ENCODE measurements at places on chromosomes 5 and 9.
A peak's percentile ranks its signal among the peaks of the same experiment; 100 is the strongest.

DNA sequence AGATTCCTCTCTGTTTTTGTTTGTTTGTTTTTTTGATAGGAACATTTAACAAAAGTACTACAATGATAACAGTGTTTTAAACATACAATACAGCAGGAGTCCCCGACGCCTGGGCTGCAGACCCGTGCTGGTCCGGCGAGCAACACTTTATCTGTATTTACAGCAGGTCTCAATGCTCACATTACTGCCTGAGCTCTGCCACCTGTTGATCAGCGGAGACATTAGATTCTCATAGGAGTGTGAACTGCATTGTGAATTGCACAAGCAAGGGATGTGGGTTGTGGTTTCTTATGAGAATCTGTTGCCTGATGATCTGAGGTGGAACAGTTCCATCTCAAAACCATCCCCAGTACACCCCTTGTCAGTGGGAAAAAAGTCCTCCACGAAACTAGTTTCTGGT, 1068.5 kb upstream of the CDH10 start:
- peak; percentile 15 for DNase-seq

DNA sequence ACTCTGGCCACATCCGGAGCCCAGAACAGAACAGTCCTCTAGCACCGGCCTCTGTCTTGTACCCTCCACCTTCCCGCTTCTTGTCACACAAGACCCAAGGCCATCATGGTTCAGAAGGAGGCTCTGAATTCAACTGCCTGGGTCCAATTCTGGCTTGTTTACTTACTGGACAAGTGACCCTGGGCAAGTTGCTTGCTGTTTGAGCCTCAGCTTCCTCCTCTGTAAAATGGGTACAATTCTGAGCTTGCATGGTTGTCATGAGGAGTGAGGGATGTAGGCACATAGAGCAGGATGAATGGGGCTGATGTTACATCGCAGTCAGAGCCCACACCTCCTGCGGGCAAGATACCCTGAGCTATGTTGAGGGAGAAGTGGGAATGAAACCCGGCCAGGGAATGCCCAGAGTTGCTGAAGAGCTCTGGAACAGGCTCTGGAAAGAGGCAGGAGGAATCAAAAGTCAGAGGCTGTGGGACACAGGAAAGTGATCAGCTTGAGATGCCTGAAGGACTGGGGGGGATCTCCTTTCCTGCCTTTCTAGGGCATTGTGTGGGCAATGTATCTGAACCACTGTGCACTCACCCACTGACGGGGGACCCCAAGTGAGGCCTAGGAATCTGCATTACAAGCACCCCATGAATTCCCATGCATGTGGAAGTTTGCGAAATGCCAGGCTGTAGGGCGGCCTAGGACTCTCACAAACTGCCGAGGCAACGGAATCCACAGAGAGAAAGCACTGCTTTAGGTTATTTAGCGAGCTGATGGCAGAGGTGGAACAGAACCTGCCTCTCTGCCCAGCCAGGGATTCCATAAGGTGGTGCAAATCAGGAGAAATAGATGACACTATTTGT, 29.4 kb upstream of the IL17B start:
- no peak for DNase-seq

GRCh38 chr9:136386018-136386417, 12.5 kb upstream of the CARD9 start:
- DNase-seq = no peak

GRCh38 chr9:78326564-78326963, 29.6 kb downstream of the PSAT1 start:
- DNase-seq = no peak

GRCh38 chr9:19385786-19386501, 5.9 kb upstream of the RPS6 start:
- DNase-seq = no peak

GRCh38 chr9:133708246-133709014, 29.7 kb downstream of the SARDH start:
- DNase-seq = peak; percentile 1

- no peak for DNase-seq
Measured at GRCh38 chr9:130962418-130963316, 23.6 kb upstream of the FIBCD1 start.

DNA sequence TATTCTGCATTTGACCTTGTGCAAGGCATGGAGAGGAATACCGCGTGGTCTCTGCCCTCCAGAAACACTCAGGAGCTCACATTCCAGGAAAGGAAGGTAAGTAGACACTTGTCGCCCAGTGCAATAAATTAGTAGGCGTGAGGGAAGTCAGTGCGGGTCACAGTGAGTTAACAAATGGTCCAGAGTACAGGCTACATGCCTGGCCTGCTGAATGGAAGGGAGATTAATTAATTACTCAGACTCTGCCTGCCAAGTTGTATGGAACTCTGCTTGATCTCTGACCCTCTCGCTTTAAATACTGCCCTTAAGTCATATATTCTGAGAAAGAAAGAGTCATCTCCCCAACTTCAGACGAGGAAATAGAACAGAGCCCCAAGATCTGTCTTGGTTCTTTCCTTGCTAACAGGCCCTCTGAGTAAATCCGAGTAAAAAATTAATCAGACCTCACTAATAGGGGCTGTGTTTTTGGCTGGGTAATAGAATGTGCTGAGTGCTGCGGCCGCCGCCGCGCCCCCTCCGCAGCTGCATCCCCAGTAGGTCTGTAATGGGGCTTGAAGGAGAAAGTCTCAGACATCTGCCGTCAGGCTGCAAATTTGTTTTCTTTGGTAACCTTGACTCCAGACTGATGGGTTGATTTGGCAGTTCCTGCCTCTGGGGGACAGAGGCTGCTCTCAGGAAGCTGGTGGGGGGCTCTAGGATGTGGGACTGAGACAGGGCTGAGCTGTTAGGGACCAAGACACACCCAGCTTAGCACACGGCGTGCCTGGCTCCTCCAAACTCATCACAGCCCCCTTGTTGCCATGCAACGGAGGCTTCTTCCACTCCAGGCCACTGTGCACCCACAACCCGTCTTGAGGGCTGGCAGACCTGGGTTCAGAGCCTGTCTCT, 144.4 kb downstream of the NSG2 start:
- no peak for DNase-seq

GRCh38 chr5:38149815-38150195, 108.6 kb upstream of the EGFLAM start:
- no peak for DNase-seq

- no peak for DNase-seq
Measured at GRCh38 chr9:128654481-128654880, 2.2 kb downstream of the DYNC2I2 start.

DNA sequence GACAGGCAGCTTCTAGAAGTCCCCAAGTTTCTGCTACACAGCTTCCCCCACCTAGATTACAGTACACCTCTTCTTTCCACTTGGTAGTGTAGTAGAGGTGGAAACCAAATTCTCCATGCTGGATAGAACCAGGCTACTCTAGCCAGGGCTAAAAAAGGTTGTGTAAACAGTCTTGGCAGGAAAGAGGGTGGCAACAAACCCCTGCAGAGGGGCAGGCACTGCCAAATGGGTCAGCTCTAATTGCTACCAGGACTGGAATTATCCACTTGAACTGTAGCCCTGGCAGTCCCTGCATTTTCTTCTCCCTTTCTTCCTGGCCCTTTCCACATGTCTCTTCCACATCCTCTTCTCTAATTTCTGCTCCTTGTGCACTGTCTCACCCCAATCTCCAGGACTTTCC, 24.8 kb downstream of the RANBP3L start:
- DNase-seq = no peak

GRCh38 chr5:140172483-140172882, 2.5 kb upstream of the CYSTM1 start:
- no peak for DNase-seq

- DNase-seq = no peak
Measured at GRCh38 chr9:110655754-110656641, 12.6 kb upstream of the MUSK start.

DNA sequence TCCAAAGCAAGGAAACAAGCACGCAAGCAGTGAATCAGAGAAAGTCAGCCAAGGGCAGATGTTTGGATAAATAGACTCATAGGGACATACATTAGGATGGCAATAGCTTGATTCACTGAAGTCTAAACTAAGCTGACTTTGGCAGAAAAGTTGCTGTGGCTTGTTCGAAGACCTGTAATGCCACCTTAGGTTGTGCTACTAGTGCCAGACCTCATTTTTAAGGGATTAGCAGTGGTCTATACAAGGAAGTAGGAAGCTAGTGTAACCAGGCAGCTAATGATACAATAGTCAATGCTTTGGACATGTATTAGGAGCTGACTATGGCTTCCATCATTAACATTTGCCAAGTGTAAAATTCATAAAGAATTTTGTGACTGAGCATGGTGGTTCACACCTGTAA, 63.1 kb downstream of the FCHO2 start:
- no peak for DNase-seq

GRCh38 chr9:81074221-81074620, 615.1 kb downstream of the TLE1 start:
- DNase-seq = no peak

GRCh38 chr9:112559629-112560413, 73.2 kb downstream of the KIAA1958 start:
- no peak for DNase-seq

DNA sequence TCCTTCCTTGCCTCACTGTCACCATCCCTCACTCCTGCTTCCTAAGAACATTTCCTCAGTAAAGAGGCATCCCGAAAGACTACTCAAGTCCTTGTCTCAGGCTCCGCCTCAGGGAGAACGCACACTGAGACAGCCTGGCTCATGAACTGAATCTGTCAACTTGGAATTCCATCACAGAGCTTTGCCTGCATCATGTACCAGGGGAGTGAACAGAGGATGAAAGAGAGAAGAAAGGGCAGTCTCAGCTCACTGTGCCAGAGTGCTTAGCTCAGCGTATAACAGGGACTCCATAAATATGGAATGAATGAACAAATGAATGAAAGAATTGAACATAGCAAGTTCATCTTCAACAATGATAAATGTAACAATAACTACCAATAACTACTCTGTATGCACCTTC, 68.7 kb upstream of the SLC1A3 start:
- no peak for DNase-seq

DNA sequence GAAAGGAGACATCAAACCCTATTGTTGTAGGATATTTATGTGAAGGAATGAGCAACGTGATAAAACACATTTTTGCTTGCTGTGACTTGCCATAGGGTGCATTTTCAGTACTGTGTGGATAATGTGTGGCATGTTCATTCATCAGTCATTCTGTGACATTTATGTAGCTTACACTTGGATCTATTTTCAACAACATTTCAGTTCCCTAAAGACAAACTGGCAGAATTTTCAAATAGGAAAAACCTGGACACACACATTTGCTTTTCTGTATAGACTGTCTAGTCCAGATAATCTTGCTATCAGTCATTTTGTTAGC, 127.7 kb downstream of the TMC1 start:
- no peak for DNase-seq

- DNase-seq = peak; percentile 37
Measured at GRCh38 chr5:113274836-113275414, 159.9 kb downstream of the TSSK1B start.

- no peak for DNase-seq
Measured at GRCh38 chr5:78587081-78587774, 61.3 kb downstream of the LHFPL2 start.

GRCh38 chr9:111148052-111149017, 110.1 kb upstream of the LPAR1 start:
- DNase-seq = no peak

- DNase-seq = no peak
Measured at GRCh38 chr5:132641241-132641723, 16.7 kb upstream of the IL13 start.

DNA sequence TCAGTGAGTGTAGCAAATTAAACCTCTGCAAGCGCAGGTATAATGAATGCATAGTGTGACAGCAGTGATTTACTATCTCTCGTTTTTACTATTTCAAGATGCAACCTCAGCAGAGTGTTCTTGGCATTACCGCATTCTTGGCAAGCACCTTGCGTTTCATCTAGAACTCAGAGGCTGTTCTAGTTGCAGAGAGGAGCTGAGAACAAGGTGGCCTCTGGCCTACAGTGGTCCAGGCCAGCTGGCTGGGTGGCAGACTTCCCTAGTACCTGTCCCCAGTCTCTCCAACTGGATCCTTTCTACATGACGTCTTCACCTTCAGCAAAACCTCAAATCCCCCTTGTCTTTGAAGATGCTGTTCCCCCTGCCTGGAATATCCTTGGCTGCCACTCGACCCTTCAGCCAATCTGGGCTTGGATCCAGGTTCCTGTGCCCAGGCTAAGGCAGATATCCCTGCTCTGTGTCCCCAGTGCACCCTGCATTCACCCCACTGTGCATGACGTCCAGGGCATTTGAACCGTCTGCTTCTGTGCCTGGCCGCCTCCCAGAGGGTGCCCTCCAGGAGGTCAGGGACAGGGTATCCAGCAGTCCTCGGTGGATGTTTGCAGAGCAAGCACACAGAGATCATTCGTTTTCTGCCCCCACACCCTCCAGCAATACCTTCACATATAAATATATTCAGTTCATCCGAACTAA, 120.4 kb upstream of the CPEB4 start:
- no peak for DNase-seq

GRCh38 chr5:28430565-28431178, 1392.3 kb upstream of the CDH9 start:
- DNase-seq = no peak

- DNase-seq = no peak
Measured at GRCh38 chr9:112315331-112316257, 17.8 kb downstream of the PTBP3 start.

- no peak for DNase-seq
Measured at GRCh38 chr5:96952974-96953730, 17.3 kb downstream of the LNPEP start.

DNA sequence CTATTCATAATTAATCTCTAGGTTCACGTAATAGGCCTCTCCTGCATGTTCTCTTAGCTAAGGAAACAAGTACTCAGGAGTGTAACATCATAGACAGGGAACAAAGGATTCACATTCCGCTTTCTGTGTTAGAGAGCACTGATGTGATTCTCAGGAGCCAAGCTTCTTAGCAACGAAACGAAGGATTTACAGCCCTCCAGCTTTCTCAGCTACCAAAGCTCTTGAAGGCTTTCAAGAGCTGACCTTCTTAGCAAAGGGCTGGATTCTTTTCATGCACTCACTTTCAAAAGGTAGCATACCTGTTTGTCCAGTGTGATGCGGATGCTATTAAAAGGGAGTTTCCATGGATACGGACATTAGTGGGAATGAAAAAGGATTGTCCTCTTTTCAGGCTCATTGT, 107.4 kb downstream of the TUSC1 start:
- DNase-seq = no peak

DNA sequence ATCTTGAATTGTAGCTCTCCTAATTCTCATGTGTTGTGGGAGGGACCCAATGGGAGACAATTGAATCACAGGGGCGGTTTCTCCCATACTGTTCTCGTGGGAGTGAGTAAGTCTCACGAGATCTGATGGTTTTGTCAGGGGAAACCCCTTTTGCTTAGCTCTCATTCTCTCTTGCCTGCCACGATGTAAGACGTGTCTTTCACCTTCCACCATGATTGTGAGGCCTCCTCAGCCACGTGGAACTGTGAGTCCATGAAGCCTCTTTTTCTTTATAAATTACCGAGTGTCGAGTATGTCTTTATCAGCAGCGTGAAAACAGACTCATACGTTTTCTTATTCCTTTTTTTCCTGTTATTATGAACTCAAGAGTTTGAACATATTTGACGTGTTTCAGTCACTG, 39.1 kb downstream of the RETREG1 start:
- no peak for DNase-seq

- no peak for DNase-seq
Measured at GRCh38 chr9:128168731-128169308, 8.8 kb downstream of the BBLN start.

GRCh38 chr9:32092031-32092430, 292.4 kb upstream of the ACO1 start:
- no peak for DNase-seq
